ENCODE measurements at places on chromosomes 1 and 21.

GRCh38 chr1:193451001-193451400 is 264.6 kb upstream of the B3GALT2 start:
- no peak for DNase-seq
- peaks cover 7% of the 10 kb centered on the region for H3K4me1 ChIP-seq
- H3K4me3 ChIP-seq: no peak overlapping the region
- H3K36me3 ChIP-seq: no peaks in the 10 kb centered on the region

DNA sequence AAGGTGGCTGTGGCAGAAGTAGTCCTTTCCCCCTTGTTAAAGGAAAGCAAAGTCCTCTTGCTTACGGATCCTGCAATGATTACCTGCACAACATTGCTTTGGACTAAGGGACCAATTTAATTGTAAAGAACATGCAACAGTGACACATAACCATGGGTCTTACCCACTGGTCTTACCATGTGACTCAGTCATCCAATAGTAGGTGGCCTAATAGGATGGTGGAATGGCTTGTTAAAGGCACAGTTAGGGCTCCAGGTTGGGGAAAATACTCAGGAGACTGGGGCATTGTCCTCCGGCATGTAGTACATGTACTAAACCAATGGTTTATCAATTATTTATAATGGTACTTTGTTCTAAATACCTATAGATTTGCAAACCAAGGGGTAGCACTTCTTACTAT is 2.1 kb upstream of the YIPF1 start:
- no peak overlapping the region for H3K27ac ChIP-seq
- no peaks in the 10 kb centered on the region for H3K36me3 ChIP-seq
- H3K4me1 ChIP-seq: peaks cover 5% of the 10 kb centered on the region
- no peaks in the 10 kb centered on the region for H3K27me3 ChIP-seq
- no peak for DNase-seq

DNA sequence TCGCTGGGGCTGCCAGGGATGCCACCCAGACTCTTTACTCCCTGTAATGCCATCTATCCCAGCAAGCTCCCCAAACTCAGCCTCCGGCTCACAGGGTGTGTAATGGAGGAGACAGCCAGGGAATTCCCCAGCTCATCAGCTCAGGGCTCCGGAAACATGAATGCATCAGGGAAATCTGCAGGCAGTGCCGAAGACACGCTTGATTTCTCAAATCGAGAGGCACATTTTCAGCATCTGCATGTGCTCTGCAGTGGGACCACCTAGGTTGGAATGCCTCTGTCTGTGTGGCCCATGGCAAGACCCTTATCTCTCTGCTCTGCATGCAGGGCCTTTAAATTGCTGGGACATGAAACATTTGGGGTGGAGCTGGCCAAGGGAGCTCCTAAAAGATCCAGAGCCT is 170.1 kb downstream of the TRABD2B start:
- no peaks in the 10 kb centered on the region for H3K4me1 ChIP-seq
- H3K27ac ChIP-seq: no peak overlapping the region
- peaks cover 6% of the 10 kb centered on the region for H3K27me3 ChIP-seq
- no peak for DNase-seq
- no peak overlapping the region for H3K4me3 ChIP-seq

DNA sequence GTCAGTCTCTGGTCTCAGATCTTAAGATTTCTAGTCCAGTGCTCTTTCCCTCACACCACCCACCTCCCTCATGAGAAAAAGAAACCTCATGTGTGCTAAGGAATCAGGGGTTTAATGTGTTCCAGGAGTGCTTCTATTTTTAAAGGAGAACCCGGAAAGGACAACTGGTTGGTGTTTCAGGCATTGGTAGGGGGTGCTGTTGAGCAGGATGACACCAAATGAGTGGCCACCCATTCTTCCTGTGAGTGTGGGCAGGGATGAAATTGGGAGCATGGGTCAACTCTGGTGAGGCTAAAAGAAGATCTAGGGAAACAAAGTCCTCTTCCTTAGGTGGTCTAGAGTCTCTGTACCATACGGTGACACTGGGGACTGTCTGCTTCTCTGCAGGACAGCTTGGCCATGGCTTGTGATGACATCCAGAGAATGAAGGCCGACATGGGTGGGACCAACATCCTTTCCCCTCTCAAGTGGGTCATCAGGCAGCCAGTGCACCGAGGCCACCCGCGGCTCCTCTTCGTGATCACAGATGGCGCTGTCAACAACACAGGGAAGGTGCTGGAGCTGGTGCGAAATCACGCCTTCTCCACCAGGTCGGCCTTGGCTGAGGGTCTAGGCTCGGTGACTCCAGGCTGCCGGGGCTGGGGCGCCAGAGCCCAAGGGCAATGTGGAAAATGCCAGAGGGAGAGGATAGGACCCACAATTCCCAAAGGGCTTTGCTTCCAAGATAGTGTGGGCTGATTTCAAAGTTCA is 39.3 kb downstream of the VWA5B1 start:
- no peak overlapping the region for H3K27ac ChIP-seq
- no peaks in the 10 kb centered on the region for H3K36me3 ChIP-seq
- no peaks in the 10 kb centered on the region for H3K4me1 ChIP-seq

GRCh38 chr1:247848346-247848745 is 6.7 kb upstream of the OR11L1 start:
- H3K27ac ChIP-seq: no peak overlapping the region
- H3K27me3 ChIP-seq: no peaks in the 10 kb centered on the region
- no peak for DNase-seq
- H3K36me3 ChIP-seq: no peaks in the 10 kb centered on the region
- H3K4me3 ChIP-seq: no peak overlapping the region

- H3K27ac ChIP-seq: no peak overlapping the region
- no peaks in the 10 kb centered on the region for H3K4me1 ChIP-seq
- H3K4me3 ChIP-seq: no peak overlapping the region
Observed at GRCh38 chr1:51421964-51422363, 91.6 kb upstream of the TTC39A start.

GRCh38 chr21:45096217-45096616 is 21.8 kb downstream of the ADARB1 start:
- H3K4me3 ChIP-seq: no peak overlapping the region
- H3K27me3 ChIP-seq: peaks cover 3% of the 10 kb centered on the region
- H3K27ac ChIP-seq: no peak overlapping the region
- DNase-seq: no peak
- no peaks in the 10 kb centered on the region for H3K36me3 ChIP-seq

- H3K4me3 ChIP-seq: no peak overlapping the region
- H3K27me3 ChIP-seq: no peaks in the 10 kb centered on the region
- H3K27ac ChIP-seq: no peak overlapping the region
- DNase-seq: no peak
- H3K36me3 ChIP-seq: no peaks in the 10 kb centered on the region
- H3K4me1 ChIP-seq: no peaks in the 10 kb centered on the region
Observed at GRCh38 chr1:38775175-38775845, 84.3 kb downstream of the RRAGC start.

GRCh38 chr21:41124641-41125201 is 43.2 kb upstream of the BACE2 start:
- no peaks in the 10 kb centered on the region for H3K4me1 ChIP-seq
- H3K27ac ChIP-seq: no peak overlapping the region
- no peaks in the 10 kb centered on the region for H3K36me3 ChIP-seq
- H3K4me3 ChIP-seq: no peak overlapping the region

- no peaks in the 10 kb centered on the region for H3K4me1 ChIP-seq
- H3K36me3 ChIP-seq: no peaks in the 10 kb centered on the region
- H3K4me3 ChIP-seq: no peak within 1 kb of the TSS
- H3K27me3 ChIP-seq: no peaks in the 10 kb centered on the region
Observed at GRCh38 chr1:203186446-203187303, at the start of gene CHI3L1. Gene CHI3L1 (minus strand): TSS chr1:203186704. CDS start chr1:203186623, 81 bp downstream.

GRCh38 chr1:204348242-204348641 is 11.5 kb downstream of the PLEKHA6 start:
- H3K27me3 ChIP-seq: peaks cover 2% of the 10 kb centered on the region
- no peak overlapping the region for H3K27ac ChIP-seq
- DNase-seq: no peak
- no peaks in the 10 kb centered on the region for H3K4me1 ChIP-seq
- H3K4me3 ChIP-seq: no peak overlapping the region
- no peaks in the 10 kb centered on the region for H3K36me3 ChIP-seq

DNA sequence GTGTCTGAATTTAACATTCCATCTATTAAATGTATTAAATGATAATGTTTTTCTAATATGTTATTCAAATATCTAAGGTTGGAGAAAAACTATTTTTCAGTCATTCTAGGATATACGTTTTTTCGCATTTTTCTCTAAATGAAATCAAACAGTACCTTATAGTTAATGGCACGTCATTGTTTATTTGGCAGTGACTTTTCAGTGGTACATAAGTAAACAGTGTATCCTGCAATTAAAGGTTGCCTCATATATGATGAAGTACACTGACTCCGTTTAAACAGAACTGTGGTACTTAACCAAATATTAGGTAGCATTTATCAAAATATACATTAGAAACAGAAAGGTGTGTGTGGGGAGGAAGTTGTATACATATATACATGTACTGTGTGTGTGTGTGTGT is 79.2 kb downstream of the EPS15 start:
- DNase-seq: no peak
- no peak overlapping the region for H3K27ac ChIP-seq
- no peaks in the 10 kb centered on the region for H3K27me3 ChIP-seq
- no peak overlapping the region for H3K4me3 ChIP-seq

- no peak for DNase-seq
- no peaks in the 10 kb centered on the region for H3K27me3 ChIP-seq
- no peak overlapping the region for H3K27ac ChIP-seq
- no peaks in the 10 kb centered on the region for H3K4me1 ChIP-seq
Observed at GRCh38 chr1:214581785-214582184, 21.2 kb upstream of the CENPF start.

GRCh38 chr1:156692441-156692924 is 12.9 kb downstream of the CRABP2 start:
- H3K36me3 ChIP-seq: no peaks in the 10 kb centered on the region
- H3K4me1 ChIP-seq: no peaks in the 10 kb centered on the region
- no peak overlapping the region for H3K4me3 ChIP-seq
- peaks cover 33% of the 10 kb centered on the region for H3K27me3 ChIP-seq

DNA sequence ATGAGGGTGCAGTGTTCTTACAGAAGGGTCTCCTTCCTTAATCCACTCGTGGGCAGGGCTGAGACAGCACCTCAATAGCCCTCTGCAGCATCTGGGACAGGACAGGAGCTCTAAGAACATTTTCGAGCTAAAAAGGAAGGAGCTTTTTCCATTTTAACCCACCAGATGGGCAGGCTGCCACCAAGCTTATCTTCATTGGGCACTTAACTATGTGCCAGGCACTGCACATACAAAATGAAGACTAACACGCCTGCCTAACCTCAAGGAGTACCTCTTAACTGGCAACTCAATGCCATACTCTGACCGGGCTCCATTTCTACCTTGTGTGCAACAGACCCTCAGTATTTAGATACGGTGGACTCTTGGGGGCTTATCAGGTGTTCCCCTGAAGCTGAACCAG is 48.2 kb downstream of the SSBP3 start:
- no peak overlapping the region for H3K4me3 ChIP-seq
- H3K27ac ChIP-seq: no peak overlapping the region
- H3K36me3 ChIP-seq: no peaks in the 10 kb centered on the region
- DNase-seq: no peak
- H3K4me1 ChIP-seq: peaks cover 24% of the 10 kb centered on the region
- no peaks in the 10 kb centered on the region for H3K27me3 ChIP-seq

GRCh38 chr1:30135698-30136097 is 587.7 kb downstream of the MATN1 start:
- no peak overlapping the region for H3K4me3 ChIP-seq
- H3K4me1 ChIP-seq: no peaks in the 10 kb centered on the region
- H3K27ac ChIP-seq: no peak overlapping the region
- no peaks in the 10 kb centered on the region for H3K36me3 ChIP-seq
- H3K27me3 ChIP-seq: no peaks in the 10 kb centered on the region

- H3K27ac ChIP-seq: no peak overlapping the region
- H3K27me3 ChIP-seq: no peaks in the 10 kb centered on the region
Observed at GRCh38 chr1:8411803-8412182, 93.9 kb downstream of the SLC45A1 start.

GRCh38 chr1:228236744-228237143 is 28.9 kb downstream of the OBSCN start:
- no peaks in the 10 kb centered on the region for H3K36me3 ChIP-seq
- no peaks in the 10 kb centered on the region for H3K4me1 ChIP-seq
- no peak overlapping the region for H3K4me3 ChIP-seq
- H3K27me3 ChIP-seq: no peaks in the 10 kb centered on the region
- H3K27ac ChIP-seq: no peak overlapping the region

DNA sequence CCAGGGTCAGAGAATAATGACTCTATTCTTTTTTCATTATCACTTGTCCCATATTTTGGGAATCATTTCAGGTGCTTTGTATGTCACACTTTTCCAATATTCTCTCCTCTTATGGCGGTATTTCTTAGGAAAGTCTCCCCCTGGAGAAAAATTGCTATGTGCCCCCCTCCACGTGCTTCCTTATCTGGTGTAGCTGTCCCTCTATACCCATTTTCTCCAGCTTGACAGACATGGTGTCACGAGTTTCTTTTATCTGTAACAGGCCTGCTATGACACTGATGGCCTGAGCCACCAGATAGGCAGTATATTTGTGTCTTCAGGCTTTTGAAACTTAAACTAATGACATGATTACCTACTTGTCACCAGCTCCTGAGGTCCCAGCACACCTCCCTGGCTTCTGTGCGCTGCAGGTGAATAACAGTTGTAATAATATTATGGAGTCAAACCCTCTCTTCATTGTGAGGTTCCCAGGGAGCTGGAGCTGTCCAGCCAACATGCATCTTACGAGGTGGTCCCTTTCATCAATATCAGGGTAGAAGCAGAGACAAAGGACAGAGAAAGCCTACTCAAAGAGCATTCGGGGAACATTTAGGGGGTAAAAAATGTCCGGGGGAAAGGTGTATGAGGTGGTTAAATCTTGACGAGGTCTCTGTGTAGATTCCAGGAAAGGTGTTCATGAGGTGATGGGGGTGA is 71.2 kb upstream of the DUSP10 start:
- no peak overlapping the region for H3K4me3 ChIP-seq
- no peaks in the 10 kb centered on the region for H3K36me3 ChIP-seq
- no peak for DNase-seq
- H3K4me1 ChIP-seq: peaks cover 9% of the 10 kb centered on the region
- no peak overlapping the region for H3K27ac ChIP-seq

- no peak overlapping the region for H3K27ac ChIP-seq
- no peak overlapping the region for H3K4me3 ChIP-seq
- no peaks in the 10 kb centered on the region for H3K27me3 ChIP-seq
- H3K4me1 ChIP-seq: no peaks in the 10 kb centered on the region
- no peak for DNase-seq
Observed at GRCh38 chr1:42479621-42480020, 16.5 kb downstream of the CCDC30 start.

- H3K4me1 ChIP-seq: no peaks in the 10 kb centered on the region
- H3K4me3 ChIP-seq: no peak overlapping the region
- no peaks in the 10 kb centered on the region for H3K36me3 ChIP-seq
Observed at GRCh38 chr1:47756006-47756405, 241.2 kb downstream of the TRABD2B start.

DNA sequence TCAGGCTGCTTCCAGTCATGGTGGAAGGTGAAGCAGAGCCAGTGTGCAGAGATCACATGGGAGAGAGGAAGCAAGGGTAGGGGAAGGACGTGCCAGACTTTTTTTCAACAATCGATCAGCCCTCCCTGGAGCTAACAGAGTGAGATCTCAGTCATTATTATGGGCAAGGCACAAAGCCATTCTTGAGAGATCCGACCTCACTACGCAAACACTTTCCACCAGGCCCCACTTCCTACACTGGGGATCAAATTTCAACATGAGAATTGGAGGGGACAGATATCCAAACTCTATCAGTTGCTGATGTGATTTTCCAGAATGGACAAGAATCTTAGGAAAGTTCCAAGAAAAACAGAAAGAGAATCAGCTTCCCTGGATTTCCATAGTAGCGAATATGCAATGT is 60.5 kb downstream of the BACE2 start:
- peaks cover 6% of the 10 kb centered on the region for H3K27me3 ChIP-seq
- H3K36me3 ChIP-seq: no peaks in the 10 kb centered on the region
- no peak overlapping the region for H3K27ac ChIP-seq
- no peaks in the 10 kb centered on the region for H3K4me1 ChIP-seq
